H9 (cell line): ENCODE measurements at places on chromosomes 3 and 15.
A peak's percentile ranks its signal among the peaks of the same experiment; 100 is the strongest.

GRCh38 chr15:72515591-72516389 is 41.7 kb downstream of the ARIH1 start:
- no peak overlapping the region for H3K27ac ChIP-seq
- H3K36me3 ChIP-seq: peaks cover 2% of the 10 kb centered on the region; the same call in 2 of the 3 replicates
- no peak for DNase-seq
- no peak overlapping the region for H3K4me3 ChIP-seq
- no peaks in the 10 kb centered on the region for H3K27me3 ChIP-seq

DNA sequence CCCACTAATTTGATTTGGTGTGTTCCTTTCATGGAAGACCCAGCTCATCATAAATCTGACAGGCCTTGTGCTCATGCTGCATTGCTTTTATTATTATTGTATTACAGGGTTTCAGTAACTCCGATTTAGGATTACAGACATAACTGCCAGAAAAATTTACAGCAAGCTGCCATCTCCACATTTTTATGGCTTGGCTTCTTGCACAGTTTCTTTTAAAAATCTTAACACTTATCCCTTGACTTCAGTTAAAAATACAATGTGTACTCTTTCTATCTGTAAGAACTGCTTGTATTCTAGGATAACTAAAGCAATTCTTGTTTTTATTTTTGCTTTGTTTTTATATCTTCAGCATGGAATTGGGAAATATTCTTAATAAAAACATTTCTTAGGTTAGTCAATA is 612.2 kb downstream of the DIPK2A start:
- H3K4me3 ChIP-seq: no peak overlapping the region
- H3K36me3 ChIP-seq: peaks cover 4% of the 10 kb centered on the region; the same call in 1 of the 2 replicates
- H3K27ac ChIP-seq: no peak overlapping the region
- no peaks in the 10 kb centered on the region for H3K27me3 ChIP-seq
- no peaks in the 10 kb centered on the region for H3K4me1 ChIP-seq

GRCh38 chr3:129046732-129047552 is 13.6 kb upstream of the GP9 start:
- H3K27ac ChIP-seq: no peak overlapping the region
- H3K27me3 ChIP-seq: no peaks in the 10 kb centered on the region
- H3K36me3 ChIP-seq: no peaks in the 10 kb centered on the region; the same call in 2 of the 3 replicates
- no peaks in the 10 kb centered on the region; the same call in 1 of the 2 replicates for H3K4me1 ChIP-seq

DNA sequence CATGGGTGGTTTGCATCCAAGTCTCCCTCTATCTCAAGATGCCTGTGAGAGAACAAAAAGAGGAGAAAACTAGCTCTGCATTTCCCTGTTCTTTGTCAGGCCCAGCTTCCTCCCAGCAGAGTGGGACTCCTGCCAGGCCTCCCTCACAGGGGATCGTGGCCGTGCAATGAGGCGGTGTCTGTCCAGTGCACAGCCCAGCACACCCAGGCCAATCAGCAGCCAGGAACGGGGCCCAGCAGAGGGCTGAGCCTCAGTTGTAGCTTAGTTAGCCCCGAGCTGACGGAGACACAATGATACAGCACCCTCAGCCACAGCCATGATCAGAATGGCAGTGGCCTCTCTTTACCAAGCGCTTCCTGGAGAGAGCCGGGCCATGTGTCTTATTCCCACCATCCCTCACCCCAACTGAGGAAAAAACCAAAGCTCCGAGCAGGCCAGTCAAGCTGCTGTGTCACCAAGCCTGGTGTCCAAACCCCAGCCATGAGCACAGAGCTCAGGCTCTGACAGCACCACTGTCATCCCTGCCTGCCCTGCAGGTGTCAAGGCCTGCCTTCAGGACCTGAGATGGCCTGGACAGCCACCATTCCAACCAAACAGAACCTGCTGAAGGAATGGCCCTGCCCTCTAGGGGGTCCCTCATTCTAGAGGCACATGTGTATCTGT is 71.1 kb downstream of the DNAJB8 start:
- no peaks in the 10 kb centered on the region for H3K4me1 ChIP-seq
- DNase-seq: no peak
- no peaks in the 10 kb centered on the region for H3K27me3 ChIP-seq
- no peak overlapping the region for H3K27ac ChIP-seq

- H3K27ac ChIP-seq: no peak overlapping the region
- peaks cover 56% of the 10 kb centered on the region for H3K36me3 ChIP-seq
- no peak for DNase-seq
- no peaks in the 10 kb centered on the region for H3K27me3 ChIP-seq
- no peaks in the 10 kb centered on the region for H3K4me1 ChIP-seq
Observed at GRCh38 chr3:47414161-47414564, 33.3 kb downstream of the PTPN23 start.

DNA sequence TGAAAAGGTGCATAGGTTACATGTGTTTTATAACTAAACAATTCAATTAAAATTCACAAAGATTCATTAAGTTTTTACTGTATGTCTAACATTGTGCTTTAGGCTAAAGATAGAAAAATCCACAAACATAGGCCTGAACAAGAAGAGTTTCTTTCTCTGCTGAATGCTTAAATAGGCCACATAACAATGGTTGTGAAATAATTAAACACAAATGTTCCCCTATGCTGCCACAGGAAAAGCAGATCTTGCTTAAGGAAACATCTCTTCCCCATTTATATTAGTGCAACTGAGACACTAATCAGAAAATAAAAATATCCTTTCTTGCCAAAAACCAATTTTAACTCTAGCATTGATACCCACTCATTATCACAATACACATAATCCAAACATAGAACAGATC is 725.4 kb upstream of the DPPA4 start:
- H3K27ac ChIP-seq: no peak overlapping the region
- H3K4me1 ChIP-seq: no peaks in the 10 kb centered on the region
- H3K4me3 ChIP-seq: no peak overlapping the region
- no peaks in the 10 kb centered on the region for H3K36me3 ChIP-seq
- H3K27me3 ChIP-seq: no peaks in the 10 kb centered on the region

- no peak overlapping the region for H3K4me3 ChIP-seq
- no peaks in the 10 kb centered on the region; the same call in 1 of the 2 replicates for H3K36me3 ChIP-seq
- H3K4me1 ChIP-seq: no peaks in the 10 kb centered on the region; the same call in 1 of the 2 replicates
- H3K27me3 ChIP-seq: no peaks in the 10 kb centered on the region
Observed at GRCh38 chr3:171293142-171293782, 166.9 kb downstream of the TNIK start.

DNA sequence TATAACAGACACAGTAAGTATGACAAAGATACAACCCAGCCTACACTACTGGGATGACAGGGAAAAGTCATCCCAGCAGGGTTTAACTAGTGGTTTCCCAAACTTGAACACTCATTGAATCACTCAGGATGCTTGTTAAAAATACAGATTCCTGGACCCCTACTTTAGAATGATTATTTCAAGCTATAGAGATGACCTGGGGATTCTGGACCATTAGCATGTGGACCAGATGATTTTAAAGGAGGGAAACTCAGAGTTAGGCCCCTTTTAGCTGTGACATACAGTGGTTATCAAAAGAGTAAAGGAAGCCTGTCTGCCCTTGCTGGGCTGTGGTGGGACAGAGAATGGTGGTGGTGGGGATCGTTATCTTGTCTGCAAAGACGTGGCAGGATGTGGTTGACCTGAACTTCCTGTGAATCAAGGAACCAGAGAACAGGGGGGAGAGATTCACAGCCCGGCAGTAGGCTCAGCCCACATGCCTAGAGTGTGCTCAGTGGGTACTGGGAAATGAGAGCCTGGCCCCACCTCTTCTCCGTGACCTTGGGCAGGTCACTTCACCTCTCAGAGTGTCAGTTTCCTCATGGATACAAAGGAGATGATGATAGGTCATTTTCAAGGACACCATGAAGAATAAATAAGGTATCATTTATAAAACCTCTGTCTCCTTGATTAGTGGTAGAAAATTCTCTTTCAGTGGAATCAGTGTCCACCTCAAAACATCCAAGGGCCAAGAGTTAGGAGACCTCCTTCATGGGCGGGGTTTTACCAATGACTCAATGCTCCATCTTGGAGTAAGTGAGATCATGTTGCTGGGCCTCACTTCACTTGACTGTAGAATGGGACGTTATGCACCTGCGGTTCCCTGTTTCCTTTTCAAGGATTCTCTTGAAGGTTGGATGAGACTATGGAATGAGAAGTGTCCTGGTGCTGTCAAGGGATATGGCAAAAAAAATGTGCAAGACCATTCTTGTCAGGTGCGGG is 306.5 kb downstream of the RPLP1 start:
- no peak overlapping the region for H3K27ac ChIP-seq
- no peak overlapping the region for H3K4me3 ChIP-seq
- no peaks in the 10 kb centered on the region for H3K27me3 ChIP-seq

- H3K4me3 ChIP-seq: no peak overlapping the region
- no peak for DNase-seq
- H3K27me3 ChIP-seq: no peaks in the 10 kb centered on the region
Observed at GRCh38 chr15:43094416-43095030, 11.3 kb downstream of the UBR1 start.

- no peaks in the 10 kb centered on the region for H3K4me1 ChIP-seq
- no peak overlapping the region for H3K4me3 ChIP-seq
- peaks cover 1% of the 10 kb centered on the region for H3K36me3 ChIP-seq
- H3K27me3 ChIP-seq: peaks cover 2% of the 10 kb centered on the region; the same call in 1 of the 2 replicates
- no peak overlapping the region for H3K27ac ChIP-seq
Observed at GRCh38 chr15:38868326-38869114, 303.9 kb upstream of the RASGRP1 start.

- DNase-seq: no peak
- no peaks in the 10 kb centered on the region for H3K27me3 ChIP-seq
Observed at GRCh38 chr3:62436785-62437184, 63.4 kb upstream of the FEZF2 start.

DNA sequence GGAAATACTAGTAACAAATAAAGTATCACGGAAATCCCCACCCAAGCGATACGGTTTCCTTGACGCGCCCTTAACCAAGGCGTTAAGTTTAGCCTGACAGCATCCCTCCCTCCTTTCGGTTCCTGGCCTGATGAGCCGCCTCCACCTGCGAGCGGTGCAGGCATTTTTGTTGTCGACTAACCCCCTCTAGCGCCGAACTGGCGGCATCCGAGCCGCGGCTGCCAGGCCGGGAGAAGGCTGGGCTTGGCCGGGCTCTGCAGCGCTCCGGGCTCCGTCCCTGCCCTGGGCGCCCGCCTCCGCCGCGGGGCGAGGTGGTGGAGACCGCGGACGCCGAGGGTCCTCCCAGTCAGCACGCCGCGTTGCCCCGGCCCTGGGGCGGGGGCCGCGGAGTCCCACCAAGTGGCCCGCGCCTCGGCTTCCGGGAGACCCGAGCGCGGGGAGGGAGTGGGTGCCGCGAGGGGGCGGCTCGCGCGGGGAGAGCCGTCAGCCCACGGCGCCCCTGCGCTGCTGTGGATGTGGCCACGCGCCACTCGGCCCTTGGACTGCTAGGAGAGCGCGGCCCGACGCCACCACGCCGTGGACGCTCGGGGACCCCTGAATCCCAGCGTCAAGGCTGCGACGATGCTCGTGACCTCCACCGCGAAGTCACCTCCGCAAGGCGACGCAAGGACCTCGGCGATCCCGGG is 1.1 kb upstream of the EPHA6 start:
- H3K27ac ChIP-seq: no peak overlapping the region
- peak; percentile 90 for DNase-seq
- H3K4me3 ChIP-seq: peak overlapping the region; percentile 84
- H3K36me3 ChIP-seq: no peaks in the 10 kb centered on the region; the same call in 2 of the 3 replicates
- no peaks in the 10 kb centered on the region for H3K4me1 ChIP-seq
